ENCODE measurements at places on chromosomes 2 and 18. TPM values are rescaled to one million over a fixed set of nuclear protein-coding genes. Genes with fewer than 3 reads are reported as not detected.
A peak's percentile ranks its signal among the peaks of the same experiment; 100 is the strongest.

DNA sequence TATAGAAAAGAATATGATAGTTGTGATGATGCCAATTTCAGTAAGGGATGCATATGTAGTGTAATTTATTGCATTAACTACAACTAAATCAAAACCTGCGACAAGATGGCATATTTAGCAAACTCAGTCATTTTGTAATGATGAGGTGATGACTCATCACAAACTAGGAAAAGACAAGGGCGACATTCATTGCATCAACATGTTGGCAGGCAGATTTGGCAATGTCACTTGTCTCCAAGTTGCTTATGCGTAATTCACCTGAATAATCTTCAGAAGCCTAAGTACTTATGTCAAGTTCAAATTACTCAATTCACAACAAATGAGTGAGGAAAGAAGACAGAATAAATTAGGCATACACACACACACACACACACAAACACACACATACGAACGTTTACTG is 273.2 kb upstream of the RGPD4 start:
- H3K27ac ChIP-seq = no peak overlapping the region

Gene IL36A
- total RNA-seq = not detected

- peak; percentile 37 for DNase-seq
- H3K27me3 ChIP-seq = no peaks in the 10 kb centered on the region
- no peak overlapping the region for H3K27ac ChIP-seq
- H3K4me3 ChIP-seq = no peak overlapping the region
- no peaks in the 10 kb centered on the region for H3K36me3 ChIP-seq
Measured at GRCh38 chr2:8567469-8568260, 114.2 kb upstream of the ID2 start.

Gene MDH1B
- 0.29 TPM for total RNA-seq

GRCh38 chr18:37305066-37305465 is 260.5 kb downstream of the CELF4 start:
- H3K4me3 ChIP-seq = no peak overlapping the region
- H3K27me3 ChIP-seq = no peaks in the 10 kb centered on the region
- H3K27ac ChIP-seq = no peak overlapping the region
- DNase-seq = no peak
- no peaks in the 10 kb centered on the region for H3K36me3 ChIP-seq
- H3K4me1 ChIP-seq = no peaks in the 10 kb centered on the region

Gene ABHD3
- total RNA-seq = 21.7 TPM

DNA sequence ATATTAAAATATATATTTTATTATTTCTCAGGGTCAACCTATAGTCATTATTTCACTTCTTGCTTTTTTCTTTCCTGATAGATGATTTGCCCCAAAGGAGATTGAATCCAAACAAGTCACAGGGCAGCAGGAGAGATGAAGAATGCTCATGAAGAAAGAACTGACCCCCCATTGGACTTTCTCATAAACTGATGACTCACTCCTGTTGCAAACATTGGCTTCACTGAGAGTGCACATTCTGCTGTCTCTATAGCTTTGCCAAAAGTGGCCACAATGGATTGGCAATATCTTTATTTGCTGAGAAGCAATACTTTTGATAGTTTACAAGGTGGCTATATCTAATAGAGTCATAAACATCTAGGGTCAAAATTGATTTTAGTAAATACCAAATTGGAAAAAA is 55.9 kb upstream of the ZNF385B start:
- no peaks in the 10 kb centered on the region for H3K4me1 ChIP-seq
- DNase-seq = no peak
- H3K4me3 ChIP-seq = no peak overlapping the region
- no peak overlapping the region for H3K27ac ChIP-seq
- no peaks in the 10 kb centered on the region for H3K36me3 ChIP-seq
- H3K27me3 ChIP-seq = no peaks in the 10 kb centered on the region

Gene MROH2A
- total RNA-seq = not detected

Gene FN1
- 6,899 TPM for total RNA-seq
